ENCODE measurements at places on chromosomes 16 and 17.

GRCh38 chr17:77675816-77676215 lies 282.7 kb upstream of the TNRC6C start:
- no peaks in the 10 kb centered on the region for H3K4me1 ChIP-seq
- H3K4me3 ChIP-seq: no peak overlapping the region
- no peaks in the 10 kb centered on the region for H3K36me3 ChIP-seq
- H3K27ac ChIP-seq: no peak overlapping the region
- H3K27me3 ChIP-seq: peaks cover 74% of the 10 kb centered on the region

- H3K4me1 ChIP-seq: peaks cover 7% of the 10 kb centered on the region
- no peak overlapping the region for H3K4me3 ChIP-seq
- no peak for DNase-seq
- H3K36me3 ChIP-seq: peaks cover 15% of the 10 kb centered on the region
- no peak overlapping the region for H3K27ac ChIP-seq
- peaks cover 35% of the 10 kb centered on the region for H3K27me3 ChIP-seq
Measured at GRCh38 chr17:298791-299450, 53.7 kb downstream of the RPH3AL start.

GRCh38 chr17:46826116-46826515 lies 7.6 kb upstream of the WNT3 start:
- H3K36me3 ChIP-seq: peaks cover 4% of the 10 kb centered on the region
- no peak overlapping the region for H3K4me3 ChIP-seq
- H3K4me1 ChIP-seq: peaks cover 2% of the 10 kb centered on the region
- H3K27ac ChIP-seq: no peak overlapping the region
- DNase-seq: no peak

DNA sequence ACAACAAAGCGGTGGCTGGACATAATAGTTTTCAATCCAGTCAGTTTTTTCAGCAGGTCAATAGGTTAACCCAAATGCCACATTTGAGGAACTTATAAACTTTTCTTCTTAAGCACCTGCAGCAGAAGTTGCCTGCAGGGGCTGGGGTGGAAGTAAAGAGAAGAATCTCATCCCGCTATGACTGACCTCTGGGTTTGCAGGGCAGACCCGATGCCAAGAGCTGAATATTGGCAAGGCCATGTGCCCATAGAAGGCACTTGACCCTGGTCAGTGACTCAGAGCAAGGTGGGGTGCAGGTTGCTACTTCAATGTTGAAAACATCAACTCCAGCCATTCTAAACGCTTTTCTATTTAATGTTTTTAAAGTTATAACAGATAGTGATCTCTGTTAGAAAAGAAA lies 17.9 kb upstream of the SMPD3 start:
- peaks cover 46% of the 10 kb centered on the region for H3K27me3 ChIP-seq
- DNase-seq: no peak
- H3K36me3 ChIP-seq: no peaks in the 10 kb centered on the region
- H3K27ac ChIP-seq: no peak overlapping the region
- H3K4me1 ChIP-seq: no peaks in the 10 kb centered on the region

- no peaks in the 10 kb centered on the region for H3K4me1 ChIP-seq
- no peaks in the 10 kb centered on the region for H3K27me3 ChIP-seq
- DNase-seq: no peak
- H3K27ac ChIP-seq: no peak overlapping the region
- H3K4me3 ChIP-seq: no peak overlapping the region
Measured at GRCh38 chr17:51014129-51014528, 106.5 kb downstream of the SPAG9 start.

DNA sequence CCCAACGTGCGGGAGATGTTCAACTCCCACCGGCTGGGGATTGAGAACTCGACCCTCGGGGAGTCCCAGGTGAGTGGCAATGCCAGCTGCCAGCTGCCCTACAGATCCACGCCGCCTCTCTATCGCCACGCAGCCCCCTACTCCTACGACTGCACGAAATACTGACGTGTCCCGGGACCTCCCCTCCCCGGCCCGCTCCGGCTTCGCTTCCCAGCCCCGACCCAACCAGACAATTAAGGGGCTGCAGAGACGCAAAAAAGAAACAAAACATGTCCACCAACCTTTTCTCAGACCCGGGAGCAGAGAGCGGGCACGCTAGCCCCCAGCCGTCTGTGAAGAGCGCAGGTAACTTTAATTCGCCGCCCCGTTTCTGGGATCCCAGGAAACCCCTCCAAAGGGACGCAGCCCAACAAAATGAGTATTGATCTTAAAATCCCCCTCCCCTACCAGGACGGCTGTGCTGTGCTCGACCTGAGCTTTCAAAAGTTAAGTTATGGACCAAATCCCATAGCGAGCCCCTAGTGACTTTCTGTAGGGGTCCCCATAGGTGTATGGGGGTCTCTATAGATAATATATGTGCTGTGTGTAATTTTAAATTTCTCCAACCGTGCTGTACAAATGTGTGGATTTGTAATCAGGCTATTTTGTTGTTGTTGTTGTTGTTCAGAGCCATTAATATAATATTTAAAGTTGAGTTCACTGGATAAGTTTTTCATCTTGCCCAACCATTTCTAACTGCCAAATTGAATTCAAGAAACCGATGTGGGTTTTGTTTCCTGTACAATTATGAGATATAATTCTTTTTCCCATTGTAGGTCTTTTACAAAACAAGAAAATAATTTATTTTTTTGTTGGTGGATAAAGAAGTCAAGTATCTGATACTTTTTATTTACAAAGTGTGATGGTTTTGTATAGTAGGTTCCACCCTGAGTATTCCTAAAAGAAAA lies 2.3 kb downstream of the FOXC2 start:
- H3K27me3 ChIP-seq: no peaks in the 10 kb centered on the region
- H3K27ac ChIP-seq: peak overlapping the region; percentile 88
- H3K4me3 ChIP-seq: peak overlapping the region; percentile 90

- H3K27ac ChIP-seq: peak within 1 kb of the TSS; percentile 89
- H3K36me3 ChIP-seq: peaks cover 44% of the 10 kb centered on the region
- H3K4me1 ChIP-seq: peaks cover 16% of the 10 kb centered on the region
- DNase-seq: no peak
Measured at GRCh38 chr17:39200070-39200879, at the start of gene RPL19. Gene RPL19, plus strand, starts transcription at chr17:39200283. Its CDS starts 62 bp downstream, at chr17:39200345.

- no peak overlapping the region for H3K4me3 ChIP-seq
- no peak overlapping the region for H3K27ac ChIP-seq
- peaks cover 15% of the 10 kb centered on the region for H3K36me3 ChIP-seq
- H3K27me3 ChIP-seq: no peaks in the 10 kb centered on the region
- DNase-seq: peak; percentile 67
Measured at GRCh38 chr17:30256756-30257506, 21.4 kb upstream of the SLC6A4 start.

GRCh38 chr16:66070140-66070917 lies 296.2 kb upstream of the CDH5 start:
- H3K27me3 ChIP-seq: no peaks in the 10 kb centered on the region
- no peak overlapping the region for H3K27ac ChIP-seq

- no peak for DNase-seq
- no peak overlapping the region for H3K4me3 ChIP-seq
Measured at GRCh38 chr16:86089991-86090390, 191.0 kb downstream of the IRF8 start.

DNA sequence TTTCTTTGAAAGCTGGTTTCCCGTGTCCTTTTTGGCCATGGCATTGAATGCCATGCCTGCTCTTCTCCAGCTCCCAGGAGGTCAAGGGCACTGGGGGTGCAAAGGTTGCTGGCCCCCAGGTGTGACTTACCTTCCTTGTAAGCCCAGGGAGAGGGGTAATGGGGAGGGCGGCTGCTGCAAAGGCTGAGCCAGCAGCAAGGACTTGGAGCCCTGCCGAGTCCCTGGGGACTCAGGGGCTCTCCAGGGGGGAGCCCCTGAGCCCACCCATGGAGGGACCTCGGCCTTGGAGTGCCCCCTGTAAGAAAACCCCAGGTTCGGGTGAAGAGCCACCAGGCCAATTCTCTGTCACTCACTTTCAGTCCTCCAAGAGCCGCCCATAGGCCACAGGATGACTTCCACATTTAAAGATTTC lies 5.9 kb upstream of the CCL22 start:
- no peak overlapping the region for H3K27ac ChIP-seq
- H3K4me1 ChIP-seq: no peaks in the 10 kb centered on the region
- peaks cover 29% of the 10 kb centered on the region for H3K27me3 ChIP-seq
- no peak for DNase-seq
- H3K4me3 ChIP-seq: no peak overlapping the region
- no peaks in the 10 kb centered on the region for H3K36me3 ChIP-seq

- no peaks in the 10 kb centered on the region for H3K36me3 ChIP-seq
- H3K27me3 ChIP-seq: no peaks in the 10 kb centered on the region
- no peak for DNase-seq
- H3K27ac ChIP-seq: no peak overlapping the region
- no peak overlapping the region for H3K4me3 ChIP-seq
Measured at GRCh38 chr17:13728781-13729180, 127.1 kb upstream of the HS3ST3A1 start.

- H3K36me3 ChIP-seq: peaks cover 40% of the 10 kb centered on the region
- no peak overlapping the region for H3K4me3 ChIP-seq
- peaks cover 18% of the 10 kb centered on the region for H3K4me1 ChIP-seq
- no peak overlapping the region for H3K27ac ChIP-seq
- H3K27me3 ChIP-seq: no peaks in the 10 kb centered on the region
Measured at GRCh38 chr16:3650631-3651265, 3.7 kb upstream of the DNASE1 start.

DNA sequence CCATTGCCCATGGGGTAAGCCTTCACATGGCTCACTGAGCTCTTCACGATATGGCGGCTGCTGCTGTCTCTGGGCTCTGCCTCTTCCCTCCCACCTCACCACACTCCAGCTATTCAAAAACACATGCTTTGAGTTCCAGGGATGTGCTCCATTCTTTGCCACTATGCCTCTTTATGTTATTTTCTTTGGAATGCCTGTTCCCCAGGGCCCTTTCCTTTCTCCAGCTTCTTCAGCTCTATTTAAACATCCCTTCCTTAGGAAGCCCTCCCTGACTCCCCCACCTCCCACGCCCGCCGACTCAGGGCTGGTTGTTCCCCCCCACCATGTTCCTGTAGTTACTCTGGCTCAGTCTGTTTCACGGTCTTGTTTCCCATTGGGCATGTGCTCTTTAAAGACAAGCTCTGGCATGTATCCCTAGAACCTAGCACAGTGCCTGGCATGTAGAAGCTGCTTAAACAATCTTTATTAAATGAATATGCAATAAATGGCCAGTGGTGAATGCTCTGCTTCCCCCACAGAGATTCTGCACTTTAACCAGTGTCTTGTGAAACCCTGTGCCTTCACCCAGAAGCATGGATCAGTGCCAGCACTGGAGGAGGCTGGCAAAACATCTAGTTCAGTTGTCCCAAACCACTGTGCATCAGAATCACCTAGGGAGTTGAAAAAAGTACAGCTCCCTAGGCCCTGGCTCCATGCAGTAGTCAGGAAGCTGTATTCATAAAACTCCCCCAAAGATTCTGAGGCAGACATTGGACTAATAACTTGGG lies 6.9 kb downstream of the MYCBPAP start:
- H3K4me1 ChIP-seq: peaks cover 17% of the 10 kb centered on the region
- no peaks in the 10 kb centered on the region for H3K27me3 ChIP-seq
- H3K4me3 ChIP-seq: no peak overlapping the region
- peak overlapping the region; percentile 83 for H3K27ac ChIP-seq

GRCh38 chr17:41925991-41926590 lies 4.3 kb upstream of the ODAD4 start:
- H3K27ac ChIP-seq: no peak overlapping the region
- no peak overlapping the region for H3K4me3 ChIP-seq
- no peak for DNase-seq
- no peaks in the 10 kb centered on the region for H3K27me3 ChIP-seq
- peaks cover 3% of the 10 kb centered on the region for H3K4me1 ChIP-seq
